GM23248 (cell line): ENCODE measurements at places on chromosomes 16 and 17. TPM values are rescaled to one million over a fixed set of nuclear protein-coding genes. Genes with fewer than 3 reads are reported as not detected.

SMARCD2 gene
- 85.1 and 88.5 TPM in 2 replicates for total RNA-seq

- peak; percentile 43 for DNase-seq
These were observed 11.3 kb downstream of the CX3CL1 start for GRCh38 chr16:57383276-57384247.

- peak; percentile 36 for DNase-seq
These were observed 14.8 kb upstream of the PRPSAP1 start for GRCh38 chr17:76368545-76368944.

DNA sequence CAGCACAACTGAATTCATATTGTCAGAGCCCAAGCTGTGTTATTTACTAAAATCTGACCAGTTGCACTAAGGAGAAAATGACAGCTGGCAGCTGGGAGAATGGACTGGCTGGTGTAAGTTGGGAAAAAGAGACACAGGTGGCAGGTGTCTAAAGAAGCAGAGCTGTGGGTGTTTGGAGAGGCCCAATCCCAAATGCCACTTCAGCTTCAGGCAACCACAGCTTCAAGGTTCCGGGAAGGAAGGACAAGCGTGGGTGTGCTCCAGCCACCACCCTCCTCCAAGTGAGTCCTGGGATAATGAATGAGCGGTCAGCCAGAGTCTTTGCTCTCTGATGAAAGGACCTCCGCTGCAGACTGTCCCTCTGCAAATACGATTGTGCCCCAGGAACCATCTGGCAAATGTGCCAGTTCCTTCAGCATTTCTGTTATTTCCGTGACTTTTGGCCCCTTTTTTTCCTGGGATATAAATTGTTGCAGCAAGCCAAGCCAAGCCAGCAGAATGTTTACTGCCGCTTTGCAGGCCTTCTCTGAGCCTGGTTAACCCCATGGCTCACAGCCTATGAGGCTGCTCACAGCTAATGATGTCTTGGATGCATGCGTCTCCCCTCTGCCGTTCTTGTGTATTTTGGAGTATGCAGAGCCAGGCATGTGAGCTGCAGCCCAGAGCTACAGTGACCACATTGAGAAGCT lies 9.5 kb upstream of the RHBDL3 start:
- peak; percentile 29 for DNase-seq

DNA sequence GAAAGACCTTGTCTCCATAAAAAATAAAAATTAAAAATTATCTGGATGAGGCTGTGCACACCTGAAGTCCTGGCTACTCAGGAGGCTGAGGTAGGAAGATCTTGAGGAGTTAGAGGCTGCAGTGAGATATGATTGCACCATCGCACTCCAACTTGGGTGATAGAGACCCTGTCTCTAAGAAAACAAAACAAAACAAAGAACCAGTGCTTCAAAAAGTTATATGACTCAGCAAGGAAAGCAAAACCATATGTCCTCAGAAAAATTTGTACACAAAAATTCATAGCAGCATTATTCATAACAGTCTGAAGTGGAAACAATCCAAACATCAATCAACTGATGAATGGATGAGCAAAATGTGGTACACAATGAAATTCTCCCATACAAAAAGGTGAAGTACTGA lies 48.9 kb downstream of the SLFN5 start:
- peak; percentile 86 for DNase-seq

DNA sequence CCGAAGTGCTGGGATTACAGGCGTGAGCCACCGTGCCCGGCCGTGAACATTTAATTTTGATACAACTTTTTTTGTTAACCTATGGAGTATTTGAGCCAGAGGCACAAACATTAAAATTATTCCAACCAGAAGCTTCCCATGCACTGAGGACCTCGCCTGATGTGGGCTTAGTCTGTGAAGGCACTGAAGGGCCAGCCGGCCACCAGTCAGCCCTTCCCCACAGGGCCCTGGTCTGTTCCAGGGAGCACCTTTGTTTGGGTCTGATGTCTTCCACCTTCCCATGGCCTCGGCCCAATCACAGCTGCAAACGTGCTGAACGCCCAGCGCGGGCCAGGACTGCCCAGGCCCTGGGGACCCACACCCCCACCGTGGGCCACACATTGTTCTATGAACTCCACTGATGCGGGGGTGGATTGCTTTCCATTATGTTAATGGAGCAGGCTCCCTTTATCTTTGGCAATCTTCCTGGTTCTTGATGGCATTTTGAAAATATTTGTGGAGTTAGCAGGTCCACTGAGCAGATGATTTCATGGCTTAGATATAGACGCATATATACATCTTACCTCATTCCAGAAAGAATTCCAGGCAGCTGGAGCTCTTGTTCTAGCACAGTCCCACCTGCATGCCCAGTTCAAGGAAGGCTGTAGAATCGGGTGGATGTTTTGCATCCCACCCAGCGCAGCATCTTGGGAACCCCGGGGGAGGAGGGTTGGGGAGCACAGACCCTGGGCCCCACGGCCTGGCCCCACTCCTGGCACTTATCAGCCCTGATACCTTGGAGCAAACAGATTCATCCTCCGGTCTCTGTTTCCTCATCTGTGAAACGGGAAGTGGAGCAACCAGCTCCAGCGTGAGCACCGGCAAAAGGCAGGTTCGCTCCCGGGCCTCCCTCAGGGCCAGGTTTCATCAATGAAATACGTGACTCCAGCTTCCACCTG lies 14.5 kb downstream of the SPIRE2 start:
- peak; percentile 68 for DNase-seq

PPP1R27 gene
- total RNA-seq, result not detected in 2 replicates

GRCh38 chr17:78107457-78107856 lies 21.1 kb downstream of the TMC6 start:
- DNase-seq, result peak; percentile 79

CCL14 gene
- total RNA-seq, result not detected in 2 replicates

- no peak for DNase-seq
These were observed 19.5 kb downstream of the SLC7A6OS start for GRCh38 chr16:68291227-68291626.

GRCh38 chr16:86287664-86288201 lies 222.6 kb upstream of the FOXF1 start:
- no peak for DNase-seq
